Vagina (tissue), 2 donors: ENCODE measurements at places on chromosomes 5 and 9.

- no peak for DNase-seq
Measured at GRCh38 chr5:127426661-127427060, 90.8 kb upstream of the PRRC1 start.

GRCh38 chr9:87465816-87466215, 31.9 kb upstream of the DAPK1 start:
- no peak for DNase-seq

- DNase-seq = no peak
Measured at GRCh38 chr9:134215699-134216448, 51.5 kb upstream of the RNU6ATAC start.

- DNase-seq = no peak
Measured at GRCh38 chr9:36923025-36923625, 110.9 kb downstream of the PAX5 start.

DNA sequence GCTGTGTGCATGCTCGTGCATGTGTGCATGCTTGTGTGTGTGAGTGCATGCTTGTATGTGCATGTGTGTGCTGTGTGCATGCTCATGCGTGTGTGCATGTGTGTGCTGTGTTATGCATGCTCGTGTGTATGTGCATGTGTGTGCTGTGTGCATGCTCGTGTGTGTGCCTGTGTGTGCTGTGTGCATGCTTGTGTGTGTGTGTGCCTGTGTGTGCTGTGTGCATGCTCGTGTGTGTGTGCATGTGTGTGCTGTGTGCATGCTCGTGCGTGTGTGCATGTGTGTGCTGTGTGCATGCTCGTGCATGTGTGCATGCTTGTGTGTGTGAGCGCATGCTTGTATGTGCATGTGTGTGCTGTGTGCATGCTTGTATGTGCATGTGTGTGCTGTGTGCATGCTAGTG, 30.3 kb upstream of the SH3PXD2B start:
- no peak for DNase-seq

DNA sequence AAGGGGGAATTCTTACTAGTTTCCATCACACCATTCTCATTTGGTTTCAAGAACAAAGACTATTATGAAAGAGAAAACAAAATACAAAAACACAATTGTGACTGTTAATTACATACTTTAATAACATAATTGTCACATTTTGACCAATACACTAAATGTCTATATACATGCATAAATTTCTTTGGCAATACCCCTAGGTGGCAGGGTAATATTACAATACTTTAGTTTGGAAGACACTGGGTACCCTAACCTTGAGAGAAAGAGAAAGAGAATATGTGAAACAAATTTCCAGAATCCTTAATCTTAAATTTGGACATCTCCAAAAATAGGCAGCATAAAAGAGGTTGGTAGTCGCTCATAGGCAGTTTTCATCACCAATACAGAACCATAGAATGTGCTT, 619.6 kb upstream of the ADAMTS16 start:
- no peak for DNase-seq

- DNase-seq = no peak
Measured at GRCh38 chr5:122322801-122323548, 10.9 kb downstream of the SNCAIP start.

- no peak for DNase-seq
Measured at GRCh38 chr9:111759762-111760639, 34.7 kb downstream of the SHOC1 start.

- DNase-seq = no peak
Measured at GRCh38 chr9:127833555-127833954, 20.9 kb downstream of the ENG start.

DNA sequence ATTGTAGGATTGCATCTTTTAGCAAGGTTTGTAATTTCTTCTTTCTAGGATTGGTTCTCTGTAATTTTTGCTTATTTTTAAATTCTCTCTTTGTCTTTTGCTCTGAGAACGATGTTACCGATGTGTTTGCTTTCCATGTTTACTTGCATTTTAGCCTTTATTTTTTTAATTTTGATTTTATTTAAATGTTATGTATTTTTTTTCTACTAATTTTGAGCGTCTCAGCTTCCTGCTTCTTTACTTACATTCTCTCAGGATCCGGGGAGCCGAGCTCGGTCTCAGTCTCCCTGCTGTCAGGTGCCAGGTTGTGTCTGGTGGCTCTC, 20.9 kb downstream of the ANXA2R start:
- no peak for DNase-seq

DNA sequence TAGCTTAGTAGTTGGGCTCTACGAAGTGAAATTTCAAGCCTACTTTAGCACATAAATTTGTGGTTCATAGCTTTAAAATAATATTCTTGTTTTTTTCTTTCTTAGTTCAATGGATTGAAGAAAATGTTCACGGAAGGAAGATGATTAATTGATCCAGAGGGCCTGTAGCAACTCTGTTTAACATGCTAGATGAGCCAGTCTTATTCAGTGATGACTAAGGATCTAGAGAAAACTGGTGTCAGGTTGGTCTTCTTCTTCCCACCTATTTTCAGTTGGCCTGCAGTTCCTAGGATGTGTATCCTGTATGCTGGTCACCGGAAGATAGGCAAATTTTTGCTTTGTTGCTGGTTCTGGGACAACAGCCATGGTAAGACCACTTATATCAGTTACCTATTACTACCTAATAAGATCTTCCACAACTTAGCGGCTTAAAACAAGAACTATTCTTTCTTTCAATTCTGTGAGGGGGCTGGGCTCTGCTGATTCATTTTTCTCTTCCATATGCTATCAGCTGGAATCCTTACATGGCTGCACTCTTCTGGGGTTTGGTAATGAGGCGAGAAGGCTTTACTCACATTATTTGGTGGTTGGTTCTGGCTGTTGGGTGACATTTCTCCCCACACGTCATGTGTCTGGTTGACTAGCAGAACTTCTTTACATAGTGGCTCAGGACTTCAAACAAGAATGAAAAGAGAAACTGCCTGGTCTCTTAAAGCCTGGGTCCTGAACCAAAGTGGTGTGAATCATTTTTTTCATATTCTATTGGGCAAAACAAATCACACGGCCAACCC, 182.7 kb upstream of the ACTBL2 start:
- no peak for DNase-seq

DNA sequence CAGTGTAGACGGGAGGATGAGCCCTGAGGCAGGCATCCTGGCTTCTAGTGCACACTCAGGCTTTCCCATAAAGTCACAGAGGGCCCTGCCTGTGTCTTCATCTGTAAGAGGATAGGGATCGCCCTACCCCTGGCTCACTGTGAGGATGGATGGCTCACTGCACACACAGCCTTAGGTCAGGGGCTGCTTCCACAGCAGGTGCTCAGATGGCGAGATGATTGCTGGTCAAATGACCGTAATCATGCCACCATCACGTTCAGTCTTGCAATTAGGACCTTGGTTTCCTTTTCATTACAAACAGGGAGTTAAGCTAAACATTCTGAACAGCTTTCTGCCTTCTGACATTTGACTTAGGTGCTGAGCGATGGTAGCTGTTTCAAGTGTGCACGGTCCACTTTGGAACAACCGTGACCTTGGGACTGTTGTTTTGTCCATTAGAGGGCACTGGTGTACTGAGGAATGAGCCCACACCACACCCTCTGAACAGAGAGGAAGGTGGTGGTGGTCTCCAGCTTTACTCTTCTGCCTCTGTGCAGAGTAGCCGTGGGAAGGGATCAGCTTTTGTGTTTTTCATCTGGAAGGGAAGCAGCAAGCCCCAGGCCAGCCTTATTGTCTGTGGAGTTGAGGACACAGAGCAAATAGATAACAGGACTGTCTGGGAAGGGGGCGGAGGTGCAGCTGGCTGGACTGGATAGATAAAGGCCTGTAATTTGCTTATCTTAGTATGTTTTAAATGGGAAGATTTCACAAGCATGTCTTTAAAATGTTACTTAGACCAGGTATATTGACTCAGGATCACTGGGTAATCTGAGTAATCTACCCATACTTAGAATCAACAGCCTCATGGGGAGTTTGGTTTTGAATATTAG, 183.1 kb downstream of the TRIO start:
- DNase-seq = no peak

DNA sequence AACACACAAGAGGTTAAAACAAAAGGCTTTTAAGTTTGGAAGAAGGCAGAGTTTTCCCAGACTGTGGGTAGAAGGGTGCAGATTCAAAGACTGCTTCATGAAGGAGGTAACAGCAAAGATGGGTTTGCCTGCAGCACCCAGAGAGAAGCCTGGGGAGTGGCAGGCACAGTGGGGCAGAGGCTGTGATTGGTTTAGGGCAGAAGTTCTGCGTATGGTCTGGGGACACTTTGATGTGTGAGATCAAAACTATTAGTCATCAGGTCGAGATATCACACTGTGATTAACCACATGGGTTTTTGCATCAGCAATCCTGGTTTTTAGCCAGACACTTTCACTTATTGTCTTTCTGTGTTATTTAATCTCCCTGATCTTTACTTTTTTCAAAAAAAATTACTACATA, 188.8 kb upstream of the GLRA1 start:
- no peak for DNase-seq

DNA sequence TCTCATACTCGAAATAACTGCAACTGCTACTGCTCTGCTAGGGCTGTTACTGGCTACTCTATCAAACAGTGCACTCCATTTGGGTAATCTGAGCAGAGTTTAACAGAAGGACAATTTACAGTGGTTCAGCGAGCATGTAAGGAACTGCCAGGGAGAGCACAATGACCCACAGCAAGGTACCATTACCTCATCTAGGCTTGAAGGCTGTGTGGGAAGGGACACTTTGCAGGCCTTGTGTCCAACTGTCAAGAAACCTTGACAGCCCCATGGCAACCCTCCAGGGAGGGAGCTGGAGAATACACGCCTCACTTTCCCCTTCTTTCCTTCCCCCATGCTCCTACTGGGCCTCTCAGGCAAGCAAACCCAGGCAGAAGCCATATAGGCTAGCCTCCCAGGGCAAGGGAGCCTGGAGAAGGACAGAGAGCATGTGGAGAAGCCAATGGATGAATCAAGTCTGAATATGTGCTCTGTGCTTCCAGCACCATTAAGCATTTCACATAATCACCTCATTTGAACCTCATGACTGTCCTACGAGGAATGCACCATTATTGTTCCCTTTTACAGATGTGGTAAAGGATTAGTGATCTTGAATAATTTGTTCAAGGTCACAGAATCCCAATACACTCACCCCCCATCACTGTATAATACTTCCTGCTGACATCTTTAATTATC, 49.9 kb upstream of the JAK2 start:
- DNase-seq = no peak

GRCh38 chr9:74949859-74950855, 2.6 kb downstream of the C9orf40 start:
- DNase-seq = no peak

GRCh38 chr5:176732736-176733405, 77.5 kb upstream of the UNC5A start:
- DNase-seq = no peak

DNA sequence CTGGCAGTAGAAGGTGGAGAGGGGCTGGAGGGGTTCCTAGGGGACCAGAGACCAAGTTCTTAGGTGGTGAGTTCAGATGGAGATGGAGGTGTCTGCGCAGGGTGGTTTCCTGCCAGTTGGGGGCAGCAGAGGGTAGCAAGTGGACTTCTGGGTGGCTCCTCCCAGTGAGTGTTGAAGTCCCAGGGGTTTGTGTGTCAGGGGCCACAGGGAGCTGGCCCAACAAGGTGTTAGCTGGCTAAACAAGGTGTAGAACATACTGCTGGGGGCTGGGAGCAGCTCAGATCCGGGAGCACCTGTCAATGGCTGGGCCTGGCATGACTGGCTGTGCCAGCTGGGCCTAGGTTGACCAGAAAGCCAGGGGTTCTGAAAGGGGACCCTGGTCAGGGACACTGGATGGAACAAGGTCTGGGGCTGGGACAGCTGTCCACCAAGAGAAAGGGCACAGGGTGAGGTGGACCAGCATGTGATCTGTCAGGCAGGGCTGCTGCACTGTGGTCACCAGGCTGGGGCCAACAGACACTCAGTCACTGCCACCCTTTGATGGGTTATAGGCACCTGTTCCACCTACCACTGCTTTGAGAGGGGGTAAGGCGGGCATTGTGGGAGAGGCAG, 35.6 kb downstream of the DAB2IP start:
- no peak for DNase-seq

GRCh38 chr5:102651466-102651865, 103.6 kb upstream of the PAM start:
- no peak for DNase-seq

- DNase-seq = no peak
Measured at GRCh38 chr5:103679873-103680272, 117.3 kb upstream of the NUDT12 start.
